ENCODE measurements at places on chromosomes 7 and 10. TPM values are rescaled to one million over a fixed set of nuclear protein-coding genes. Genes with fewer than 3 reads are reported as not detected.

DNA sequence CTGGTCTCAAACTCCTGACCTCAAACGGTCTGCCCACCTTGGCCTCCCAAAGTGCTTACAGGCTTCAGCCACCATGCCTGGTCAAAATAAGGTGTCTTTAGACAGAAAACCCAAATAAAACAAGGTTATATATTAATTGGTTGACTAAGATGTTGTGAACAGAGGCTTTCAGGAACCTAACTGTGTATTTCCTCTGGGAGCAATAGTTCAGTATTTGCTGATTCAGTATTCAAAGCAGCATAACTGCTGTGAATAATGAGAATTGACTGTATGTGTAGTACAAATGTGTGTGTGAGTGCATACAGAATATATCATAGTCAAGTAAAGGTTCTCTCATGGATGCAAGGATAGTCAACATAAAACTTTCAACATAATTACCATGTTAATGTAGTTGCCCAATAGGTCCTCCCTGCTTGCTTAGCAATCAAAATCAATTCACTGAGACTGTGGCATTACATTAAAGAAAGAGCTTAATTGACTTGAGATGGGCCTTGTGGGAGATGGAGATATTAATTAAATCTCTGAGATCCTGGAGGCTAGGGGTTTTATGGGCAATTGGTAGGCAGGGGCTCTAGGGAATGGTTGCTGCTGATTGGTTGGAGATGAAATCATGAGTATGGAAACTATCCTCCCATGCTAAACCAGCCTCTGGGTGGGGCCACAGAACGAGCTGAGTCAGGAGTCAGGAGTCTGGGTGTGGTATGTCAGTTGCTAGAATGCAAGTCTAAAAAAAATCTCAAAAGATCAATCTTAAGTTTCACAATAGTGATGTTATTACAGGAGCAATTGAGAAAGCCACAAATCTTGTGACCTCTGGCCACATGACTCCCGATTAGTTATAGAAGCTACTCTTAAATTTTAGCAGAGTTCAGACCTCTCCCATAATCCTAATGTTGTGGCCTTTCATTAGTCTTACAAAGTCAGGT is 162.7 kb downstream of the AKR1D1 start:
- H3K4me1 ChIP-seq, result no peaks in the 10 kb centered on the region
- H3K4me3 ChIP-seq, result no peak overlapping the region
- H3K27ac ChIP-seq, result no peak overlapping the region
- no peaks in the 10 kb centered on the region for H3K36me3 ChIP-seq

Gene GPER1
- total RNA-seq, result 10.3 TPM

DNA sequence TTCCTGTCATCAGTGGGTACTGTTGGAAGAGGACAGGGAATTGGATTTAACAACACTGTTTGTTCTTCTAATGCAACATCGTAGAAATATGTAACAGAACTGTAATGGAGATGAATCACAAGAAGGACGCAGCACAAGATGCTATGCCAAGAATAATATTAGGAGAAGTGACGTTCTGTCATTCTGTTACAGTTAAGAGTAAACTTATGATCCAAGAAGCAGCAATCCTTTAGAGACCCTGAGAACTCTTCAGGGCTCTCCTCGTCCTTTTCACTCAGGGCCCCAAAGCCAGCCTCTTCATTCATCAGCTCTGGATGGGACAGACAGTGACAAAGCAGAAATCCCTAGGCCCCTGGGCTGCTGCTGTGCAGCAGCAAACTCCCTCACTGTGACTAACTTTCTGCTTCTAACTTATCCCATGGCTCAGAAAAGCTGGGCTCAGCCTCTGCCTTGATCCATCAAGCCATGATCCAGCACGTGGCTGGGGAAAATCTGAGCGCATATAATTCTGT is 8.7 kb upstream of the IL6 start:
- no peak overlapping the region for H3K4me3 ChIP-seq
- peak; percentile 82 for DNase-seq
- no peaks in the 10 kb centered on the region for H3K27me3 ChIP-seq
- peaks cover 39% of the 10 kb centered on the region for H3K4me1 ChIP-seq

Gene LAMB4
- 0.36 TPM for total RNA-seq

DNA sequence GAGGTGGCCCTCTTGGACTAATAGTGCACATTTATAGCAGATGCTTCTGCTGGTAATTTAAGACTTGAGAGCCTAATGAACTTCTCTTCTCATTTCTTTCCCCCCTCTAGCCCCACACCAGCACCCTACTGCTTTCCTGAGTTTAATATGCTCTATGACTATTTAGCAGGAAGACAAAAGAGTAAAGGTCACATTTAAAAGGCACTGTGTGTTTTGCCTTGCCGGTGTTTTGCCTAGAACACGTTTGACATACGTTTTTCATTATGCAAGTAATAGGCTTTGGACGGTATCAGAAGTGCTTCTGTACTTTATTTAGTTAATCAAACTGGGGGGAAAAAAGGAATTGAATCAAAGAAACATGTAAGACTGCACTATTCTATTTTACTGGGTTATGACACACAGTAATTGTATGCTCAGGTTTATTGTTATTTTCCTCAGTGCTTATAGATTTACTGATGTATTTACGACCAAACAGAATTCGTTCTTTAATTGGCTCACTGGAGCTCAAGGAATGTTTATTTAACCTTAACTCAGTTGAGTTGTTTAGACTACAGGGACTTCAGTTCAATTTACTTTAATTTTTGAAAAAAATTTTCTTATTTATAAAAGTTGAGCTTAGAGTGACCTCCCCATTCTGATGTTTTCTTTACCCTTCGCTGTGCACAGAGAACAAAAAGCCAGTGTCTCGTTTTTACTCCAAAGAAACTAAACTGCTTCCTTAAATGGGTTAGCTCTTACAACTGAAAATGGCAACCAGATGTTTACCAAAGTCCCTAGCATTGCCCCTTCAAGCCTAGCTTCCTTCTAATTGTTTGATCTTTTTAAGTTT is 35.4 kb downstream of the CPED1 start:
- H3K36me3 ChIP-seq, result no peaks in the 10 kb centered on the region
- H3K27me3 ChIP-seq, result no peaks in the 10 kb centered on the region
- H3K4me1 ChIP-seq, result peaks cover 39% of the 10 kb centered on the region
- H3K4me3 ChIP-seq, result peak overlapping the region; percentile 39
- no peak for DNase-seq

Gene ITIH5
- total RNA-seq, result 2.2 TPM
